Brain pericyte (primary cell): ENCODE measurements at places on chromosomes 3 and 15.

DNA sequence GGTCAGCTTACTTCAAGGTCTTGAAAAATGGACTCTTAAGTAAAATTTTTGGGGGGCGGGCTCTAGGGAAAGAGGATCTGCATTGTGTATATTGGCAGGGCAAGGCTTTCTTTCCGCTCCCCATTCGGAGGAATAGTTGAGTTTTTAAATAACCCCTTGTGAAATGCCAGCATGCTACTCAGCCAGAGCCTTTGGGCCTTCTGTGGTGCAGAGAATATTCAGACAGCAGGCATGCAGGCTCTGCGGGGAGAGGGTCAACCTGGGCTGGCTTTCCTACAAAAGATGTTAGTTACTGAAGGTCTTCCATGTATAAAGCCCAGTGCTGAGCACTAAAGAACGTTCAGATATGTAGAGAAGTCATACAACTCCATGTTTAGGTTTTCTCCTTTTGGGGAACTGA, 40.6 kb downstream of the ADAMTSL3 start:
- DNase-seq = no peak

- DNase-seq = no peak
Observed at GRCh38 chr3:41216422-41216821, 17.1 kb downstream of the CTNNB1 start.

DNA sequence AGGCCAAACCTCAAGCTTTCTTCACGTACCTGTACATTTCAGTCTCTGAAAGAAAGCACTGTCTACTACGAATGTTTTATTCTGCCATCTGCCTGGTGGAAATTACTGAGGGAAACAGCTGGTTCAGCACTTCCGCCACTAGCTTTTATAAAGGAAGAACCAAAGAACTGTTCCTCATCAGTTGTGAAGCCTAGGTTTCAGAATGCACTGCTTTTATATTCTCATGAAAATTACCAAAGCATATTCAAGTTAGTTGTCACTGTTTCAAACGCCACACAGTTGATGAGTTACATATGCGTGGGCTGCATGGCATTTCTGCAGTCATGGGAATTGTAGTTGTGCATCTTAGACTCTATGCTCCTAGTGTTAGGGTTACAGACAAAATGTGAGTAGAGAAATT, 21.5 kb upstream of the ZBTB38 start:
- no peak for DNase-seq

DNA sequence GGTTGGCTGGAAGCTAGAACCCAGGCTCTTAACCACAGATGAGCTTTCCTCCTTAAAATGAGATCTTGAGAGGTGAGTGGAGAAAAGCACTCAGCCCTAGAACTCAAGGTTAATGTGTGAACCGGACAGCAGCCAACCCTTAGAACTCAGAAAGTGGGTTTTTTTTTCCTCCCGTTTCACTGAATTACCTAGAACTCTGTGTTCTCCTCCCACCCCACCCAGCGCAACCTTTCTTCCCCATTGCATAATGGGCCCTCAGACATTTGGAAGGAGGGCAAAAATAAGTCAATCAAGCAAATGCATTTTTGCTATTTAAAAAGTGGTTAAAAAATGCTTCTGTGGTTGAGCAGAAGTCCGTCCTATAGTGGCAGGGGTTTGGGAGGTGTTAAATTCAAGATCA, 36.7 kb downstream of the POC1A start:
- DNase-seq = no peak

GRCh38 chr3:194964809-194965208, 279.1 kb downstream of the FAM43A start:
- DNase-seq = no peak
